ENCODE measurements at places on chromosomes 1 and 21. TPM values are rescaled to one million over a fixed set of nuclear protein-coding genes. Genes with fewer than 3 reads are reported as not detected.

The C1orf50 gene
- 4.6 TPM for total RNA-seq

The C1orf94 gene
- not detected for total RNA-seq

The PSMB4 gene
- 301 TPM for total RNA-seq

The ARTN gene
- total RNA-seq = 3.9 TPM

The GSTM5 gene
- total RNA-seq = not detected

The GNG4 gene
- 0.54 TPM for total RNA-seq

The PLA2G2D gene
- not detected for total RNA-seq

The ATP13A2 gene
- total RNA-seq = 107 TPM

The LAMC2 gene
- 1,184 TPM for total RNA-seq

The PAX7 gene
- not detected for total RNA-seq

The ACOT7 gene
- 75.6 TPM for total RNA-seq

The B3GALNT2 gene
- total RNA-seq = 39.8 TPM

The OLIG2 gene
- total RNA-seq = not detected

The FMO5 gene
- total RNA-seq = 0.38 TPM
